ENCODE measurements at places on chromosomes 16 and 17.

DNA sequence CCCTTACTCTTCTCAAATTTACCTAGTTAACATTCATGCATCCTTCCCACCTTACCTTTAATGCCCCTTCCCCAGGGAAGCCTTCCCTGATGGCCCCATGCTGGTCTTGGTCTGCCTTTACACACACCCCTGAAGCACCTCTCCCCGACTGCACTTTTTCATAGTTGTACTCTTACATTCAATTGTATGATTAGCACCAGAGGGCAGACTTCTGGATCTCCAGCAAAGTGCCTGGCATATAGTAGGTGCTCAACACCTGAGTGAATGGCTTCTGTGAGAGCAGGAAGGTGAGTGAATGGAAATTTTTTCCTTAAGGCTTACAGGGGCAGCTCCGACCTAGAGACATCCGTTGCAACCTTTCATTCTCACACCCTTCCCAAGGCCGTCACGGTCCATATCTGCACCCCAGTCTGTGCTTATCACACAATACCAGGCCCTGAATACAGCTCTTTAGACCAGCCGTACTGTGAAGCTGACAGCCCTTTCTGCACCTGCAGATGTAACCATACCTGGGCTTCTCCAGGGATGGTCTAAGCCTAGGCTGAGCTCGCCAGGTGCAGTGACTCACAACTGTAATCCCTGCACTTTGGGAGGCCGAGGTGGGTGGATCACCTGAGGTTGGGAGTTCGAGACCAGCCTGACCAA lies 4.4 kb downstream of the PGAP3 start:
- no peak for DNase-seq

- no peak for DNase-seq
Measured at GRCh38 chr17:4534515-4534914, 20.7 kb downstream of the MYBBP1A start.

DNA sequence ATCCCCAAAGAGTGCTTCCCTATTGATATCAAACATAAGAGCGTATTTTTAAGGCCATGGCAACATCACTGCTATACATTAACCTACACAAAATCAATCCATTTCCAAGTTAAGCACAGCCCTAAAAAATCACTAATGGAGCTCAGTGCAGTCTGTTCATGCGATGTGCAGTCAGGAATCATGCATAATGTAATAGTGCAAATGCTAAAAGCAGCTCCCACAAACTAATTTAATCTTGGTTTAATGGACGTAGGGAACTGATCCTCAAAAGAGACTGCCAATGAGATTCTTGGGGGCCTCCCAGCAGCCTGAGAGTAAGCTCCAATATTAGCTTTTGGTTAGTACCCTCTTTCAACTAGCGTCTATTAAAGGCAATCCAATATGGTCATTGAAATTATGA lies 245.9 kb downstream of the TOX3 start:
- no peak for DNase-seq

- peak; percentile 76 for DNase-seq
Measured at GRCh38 chr17:7573324-7574080, 5.9 kb upstream of the CD68 start.

DNA sequence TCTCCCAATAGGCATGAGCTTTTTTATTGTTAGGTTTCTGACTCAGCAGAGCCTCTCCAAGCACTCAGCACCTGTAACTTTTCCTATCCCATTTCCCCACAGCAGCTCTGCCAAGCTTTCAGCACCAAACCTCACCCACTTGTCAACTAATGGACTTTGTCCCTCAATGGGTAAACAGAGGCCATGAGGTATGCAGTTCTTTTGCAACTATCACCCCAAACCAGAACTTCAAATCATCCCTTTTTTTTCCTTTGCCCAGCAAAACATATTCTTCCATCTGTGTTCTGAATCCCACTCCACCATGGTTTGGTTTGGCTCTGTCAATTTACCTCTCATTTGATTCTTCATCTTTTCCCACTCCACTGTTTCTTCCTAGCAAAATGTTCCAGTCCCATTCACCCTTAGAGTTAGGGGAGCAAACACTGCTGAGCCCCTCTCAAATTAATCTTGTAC lies 58.1 kb downstream of the TOX3 start:
- DNase-seq: no peak

DNA sequence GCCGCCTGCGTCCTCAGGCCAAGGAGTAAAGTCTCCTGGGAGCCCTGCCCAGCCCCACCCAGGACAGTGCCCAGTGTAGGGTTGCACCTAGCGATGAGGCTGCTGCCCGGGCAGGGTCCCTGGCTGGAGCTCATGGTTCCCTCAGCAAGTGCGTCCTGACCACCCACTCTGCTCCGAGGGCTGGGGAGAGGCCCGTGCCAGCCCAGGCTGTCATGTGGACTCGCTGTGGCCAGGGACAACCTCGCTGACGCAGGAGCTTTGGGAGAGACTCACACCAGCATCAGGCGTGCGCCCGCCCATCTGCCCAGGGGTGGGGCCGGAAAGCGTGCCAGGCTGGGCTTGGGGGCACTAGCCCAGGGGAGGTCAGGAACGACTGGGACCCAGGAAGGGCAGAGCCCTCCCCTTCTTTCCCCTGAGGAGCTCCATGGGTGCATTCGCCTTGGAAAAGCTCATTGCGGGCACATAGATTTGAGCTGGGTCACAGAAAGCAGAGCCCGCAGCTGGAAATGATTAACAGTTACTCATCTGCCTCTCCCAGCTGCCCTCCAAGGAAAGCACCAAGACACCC lies 19.7 kb downstream of the DPEP1 start:
- peak; percentile 14 for DNase-seq

DNA sequence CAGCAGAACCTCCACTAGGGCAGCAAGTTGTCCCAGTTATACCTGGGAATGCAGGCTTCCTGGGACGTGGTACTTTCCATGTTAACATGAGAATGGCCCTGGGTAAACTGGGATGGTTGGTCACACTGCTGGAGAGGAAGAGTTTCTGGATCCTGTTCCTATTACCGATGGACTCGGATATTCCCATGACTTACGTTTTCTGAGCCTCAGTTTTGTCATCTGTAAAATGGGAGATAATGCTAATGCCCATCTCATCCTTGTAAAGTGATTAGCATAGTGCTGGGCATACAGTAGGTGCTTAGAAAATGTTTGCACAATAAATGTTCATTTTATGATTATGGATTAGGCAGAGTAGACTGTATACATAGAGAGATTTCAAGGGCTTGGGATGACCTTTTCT lies 280.9 kb upstream of the EEF2KMT start:
- no peak for DNase-seq

- DNase-seq: no peak
Measured at GRCh38 chr16:86730086-86730485, 151.7 kb downstream of the FOXL1 start.

DNA sequence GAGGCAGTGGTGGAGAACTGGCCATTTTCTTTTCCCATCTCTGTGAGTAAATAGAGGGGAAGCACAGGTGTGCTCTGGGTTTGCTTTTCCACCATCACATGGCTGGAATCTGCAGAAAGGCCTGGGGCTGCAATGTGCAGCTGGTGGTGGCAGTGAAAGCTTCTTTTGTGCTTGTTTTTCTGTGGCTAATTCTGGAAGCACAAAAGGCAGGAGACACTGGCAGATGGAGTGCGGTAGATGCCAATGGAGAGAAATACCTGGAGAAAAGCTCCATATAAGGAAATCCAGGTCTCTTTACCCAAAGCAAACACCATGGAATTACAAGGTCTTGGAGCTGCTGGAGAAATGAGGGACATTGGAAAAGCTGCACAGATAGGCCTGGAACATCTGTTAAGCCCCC lies 146.9 kb downstream of the HAPSTR1 start:
- no peak for DNase-seq

DNA sequence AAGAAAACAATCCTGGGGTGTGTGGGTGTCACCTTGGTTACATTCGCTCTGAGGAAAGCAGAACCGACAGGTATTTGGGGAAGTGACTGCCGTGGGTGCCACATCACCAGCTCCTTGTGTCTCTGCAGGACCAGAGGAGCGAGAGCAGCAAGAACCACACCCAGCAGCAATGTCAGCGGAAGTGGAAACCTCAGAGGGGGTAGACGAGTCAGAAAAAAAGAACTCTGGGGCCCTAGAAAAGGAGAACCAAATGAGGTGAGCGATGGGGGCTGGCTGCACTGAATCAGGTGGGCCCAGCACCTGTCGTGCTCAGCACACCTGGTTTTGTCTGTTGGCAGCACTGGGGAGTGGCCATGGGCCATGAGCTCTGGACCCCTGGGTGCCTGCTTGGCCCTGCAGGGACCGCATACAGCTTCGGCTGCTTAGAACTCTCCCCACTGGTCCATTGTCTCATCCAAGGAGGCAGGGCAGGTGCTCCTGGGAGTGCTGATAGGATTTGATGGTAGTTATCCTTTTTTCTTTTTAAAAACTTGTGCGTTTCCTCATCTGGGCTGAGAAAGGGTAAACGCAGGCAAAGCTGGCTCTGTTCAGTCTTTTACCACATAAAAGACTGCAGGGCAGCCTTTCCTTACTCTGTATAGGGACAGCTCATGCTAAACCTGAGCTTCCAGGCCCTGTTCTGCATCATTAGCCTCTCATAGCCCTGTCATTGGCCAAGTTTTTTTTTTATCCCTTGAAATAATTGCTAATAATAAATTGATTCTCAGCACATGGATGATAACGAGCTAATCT lies 29.4 kb downstream of the HMOX2 start:
- no peak for DNase-seq

DNA sequence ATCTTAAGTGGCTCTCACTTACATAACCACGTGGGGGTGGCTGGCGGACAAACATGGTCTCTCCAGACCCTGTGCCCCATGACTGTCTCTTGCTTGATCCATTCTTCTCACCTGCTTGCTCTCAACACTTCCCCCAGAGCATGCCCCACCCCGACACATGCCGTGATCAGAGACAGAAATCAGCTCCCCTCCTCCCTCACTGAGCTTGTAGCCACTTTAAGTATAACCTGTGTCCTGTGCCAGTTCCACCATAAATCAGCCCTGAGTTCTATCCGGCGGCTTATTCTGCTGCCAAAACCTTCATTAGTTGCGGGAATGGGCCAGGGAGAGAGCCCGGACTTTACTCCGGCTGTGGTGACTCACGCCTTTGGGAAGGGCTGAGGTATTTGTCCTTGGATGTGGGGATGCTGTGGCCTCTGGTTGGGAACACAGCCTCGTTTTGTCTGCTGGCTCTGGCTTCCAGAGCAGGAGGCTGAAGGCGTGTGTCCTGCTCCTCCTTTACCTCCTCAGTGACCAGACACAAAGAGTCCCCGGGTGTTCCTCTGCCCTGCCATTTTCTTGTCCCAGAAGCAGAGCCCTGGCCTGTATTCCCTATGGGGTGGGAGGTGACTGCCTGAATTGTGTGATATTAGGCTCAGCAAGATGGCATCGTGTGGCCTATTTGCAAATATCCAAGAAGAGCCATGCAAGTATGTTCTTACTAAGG lies 21.1 kb downstream of the ANKRD40 start:
- DNase-seq: no peak

GRCh38 chr17:21814776-21815175 lies 122.5 kb downstream of the KCNJ18 start:
- DNase-seq: no peak

- DNase-seq: no peak
Measured at GRCh38 chr17:31830971-31831858, 27.8 kb downstream of the COPRS start.

- DNase-seq: no peak
Measured at GRCh38 chr16:50555952-50556673, 7.9 kb downstream of the NKD1 start.

DNA sequence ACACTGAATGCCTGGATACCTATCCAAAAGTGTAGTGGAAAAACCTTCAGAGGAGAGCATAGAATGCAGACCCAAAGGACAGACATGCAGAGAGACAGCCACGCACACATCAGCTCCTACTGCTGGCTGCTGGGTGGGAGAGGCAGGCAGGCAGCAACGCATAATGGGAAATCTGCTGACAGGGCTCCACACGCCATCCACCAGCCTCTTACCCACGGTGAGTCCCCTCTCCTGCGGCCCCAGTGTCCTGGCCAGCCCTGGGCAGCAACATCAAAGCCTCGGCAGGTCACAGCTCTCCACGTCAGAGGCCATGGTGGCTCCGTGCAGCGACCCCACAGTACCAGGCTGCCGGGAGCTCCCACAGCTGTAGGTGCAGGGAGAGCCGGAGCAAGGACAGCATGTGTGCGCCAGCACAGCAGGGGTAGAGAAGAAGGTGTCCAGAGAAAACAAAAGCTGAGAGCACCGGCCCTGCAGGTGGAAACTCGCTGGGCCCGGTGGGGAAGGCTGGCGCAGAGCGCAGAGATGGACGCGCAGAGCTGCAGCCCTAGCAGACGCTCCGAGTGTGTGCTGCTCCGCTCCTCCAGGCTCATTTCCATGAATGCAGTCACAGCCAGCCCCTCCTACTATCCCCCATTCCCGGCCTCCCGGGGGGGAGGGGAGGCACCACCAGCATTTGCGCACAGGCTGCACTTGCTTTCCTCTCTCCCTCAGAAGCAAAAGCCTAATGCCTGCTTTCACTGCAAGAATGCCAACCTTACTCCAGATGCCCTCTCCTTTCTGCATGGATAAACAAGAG lies 58.9 kb downstream of the CYTH1 start:
- DNase-seq: no peak

- DNase-seq: no peak
Measured at GRCh38 chr17:81865733-81866439, 5.3 kb downstream of the ARHGDIA start.

- no peak for DNase-seq
Measured at GRCh38 chr17:82925336-82925735, 85.5 kb upstream of the ZNF750 start.

GRCh38 chr17:58191241-58191896 lies 1.2 kb upstream of the EPX start:
- DNase-seq: no peak

- no peak for DNase-seq
Measured at GRCh38 chr17:32783602-32784001, 93.3 kb downstream of the MYO1D start.

DNA sequence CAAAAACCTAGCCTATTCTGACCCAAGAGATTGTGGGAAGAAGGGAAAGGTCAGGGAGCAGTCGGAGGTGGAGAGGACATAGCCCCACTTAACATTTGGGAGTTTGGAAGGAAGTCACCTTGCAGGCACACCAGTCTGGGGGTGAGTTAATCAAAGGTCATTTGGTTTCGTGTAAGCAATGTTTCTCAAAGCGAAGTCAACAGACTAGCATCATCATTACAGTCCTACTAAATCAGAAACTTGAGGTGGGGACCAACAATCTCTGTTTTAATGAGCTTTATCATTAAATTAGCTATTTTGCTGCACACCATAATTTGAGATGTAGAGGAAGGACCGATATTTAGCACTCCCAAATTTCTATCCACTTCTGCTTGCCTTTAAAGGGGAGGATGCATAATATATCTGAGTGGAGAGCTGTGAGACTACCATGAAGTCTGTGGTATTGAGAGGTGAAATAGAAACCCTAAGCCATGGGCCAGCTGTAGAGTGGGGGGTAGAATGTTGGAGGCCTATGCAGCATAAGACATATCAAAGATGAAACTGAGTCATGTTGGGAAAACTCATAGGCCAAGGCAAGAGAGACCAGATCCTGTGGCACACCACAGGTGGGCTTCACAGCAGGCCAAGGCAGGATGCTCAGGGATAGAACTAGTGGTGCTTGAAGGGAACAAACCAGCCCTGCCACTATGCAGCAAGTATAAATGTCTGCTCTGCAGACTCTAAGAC lies 141.7 kb upstream of the ANKFN1 start:
- no peak for DNase-seq

GRCh38 chr16:57688987-57689761 lies 5.4 kb upstream of the DRC7 start:
- DNase-seq: no peak

Data from skeletal muscle cell (primary cell).